ENCODE measurements at places on chromosomes 6 and 20.

- no peak for DNase-seq
Measured at GRCh38 chr20:44692932-44693480, 22.2 kb upstream of the CCN5 start.

- DNase-seq = no peak
Measured at GRCh38 chr6:157556671-157557430, 175.9 kb downstream of the ZDHHC14 start.

GRCh38 chr6:118080547-118080946, 173.5 kb downstream of the SLC35F1 start:
- no peak for DNase-seq

- no peak for DNase-seq
Measured at GRCh38 chr6:139650941-139651340, 276.5 kb upstream of the CITED2 start.

DNA sequence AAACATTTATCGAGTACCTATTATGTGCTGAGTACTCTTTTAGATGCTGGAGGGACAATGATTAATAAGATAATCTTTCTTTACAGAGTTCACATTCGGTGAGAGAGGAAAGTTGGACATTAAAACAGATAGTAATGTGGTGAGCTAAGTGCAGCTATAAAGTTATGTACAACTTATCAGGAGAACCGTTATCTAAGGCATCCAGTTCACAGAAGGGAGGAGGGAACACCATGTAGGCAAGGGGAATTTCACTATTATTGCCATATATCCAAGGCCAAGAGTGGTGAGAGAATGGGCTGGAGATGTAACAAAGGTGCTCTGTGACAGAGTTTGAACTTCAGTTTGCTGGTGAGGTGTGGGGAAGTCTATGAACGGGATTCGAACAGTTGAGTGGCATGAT, 105.8 kb downstream of the CARMIL1 start:
- DNase-seq = no peak

DNA sequence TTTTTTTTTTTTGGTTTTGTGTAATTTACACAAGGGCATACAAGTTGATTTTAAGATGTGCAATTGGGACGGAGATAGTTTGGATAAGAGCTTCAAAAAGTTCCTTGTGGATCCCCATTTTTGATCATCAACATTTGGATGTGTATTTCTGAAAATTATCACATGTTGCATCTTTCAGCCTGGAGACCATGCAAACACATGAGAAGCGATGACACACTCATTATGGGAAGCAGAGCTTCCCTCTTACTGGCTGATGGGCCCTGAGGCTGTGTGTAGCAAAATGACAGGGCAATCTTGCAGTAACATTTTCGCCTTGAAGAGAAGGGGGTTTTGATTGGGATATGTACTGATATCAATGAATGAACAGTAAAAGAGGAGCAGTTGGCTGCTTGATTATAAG, 22.0 kb upstream of the RIPK1 start:
- DNase-seq = no peak

GRCh38 chr20:35002426-35003210, 47.0 kb downstream of the MYH7B start:
- DNase-seq = no peak

- DNase-seq = no peak
Measured at GRCh38 chr20:43057317-43057716, 132.4 kb downstream of the PTPRT start.

DNA sequence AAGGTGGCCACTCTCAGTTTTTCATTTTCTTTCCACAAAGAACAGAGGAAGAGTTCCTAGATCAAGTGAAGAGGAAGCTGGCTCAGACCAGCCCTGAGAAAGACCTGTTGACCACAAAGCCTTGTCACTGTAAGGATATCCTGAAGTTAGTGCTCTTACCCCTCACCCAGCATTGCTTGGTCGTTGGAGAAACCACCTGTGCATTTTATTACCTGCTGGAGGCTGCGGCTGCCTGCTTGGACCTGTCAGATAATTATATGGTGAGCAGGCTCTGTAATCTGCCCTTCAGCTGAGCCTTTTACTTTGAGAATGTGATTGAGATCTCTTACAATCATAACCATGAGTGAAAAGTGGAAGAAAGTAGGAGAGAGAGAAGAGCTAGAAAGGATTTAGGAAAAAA, 21.9 kb downstream of the TREML1 start:
- no peak for DNase-seq

GRCh38 chr20:45087814-45088213, 13.1 kb downstream of the KCNS1 start:
- no peak for DNase-seq

DNA sequence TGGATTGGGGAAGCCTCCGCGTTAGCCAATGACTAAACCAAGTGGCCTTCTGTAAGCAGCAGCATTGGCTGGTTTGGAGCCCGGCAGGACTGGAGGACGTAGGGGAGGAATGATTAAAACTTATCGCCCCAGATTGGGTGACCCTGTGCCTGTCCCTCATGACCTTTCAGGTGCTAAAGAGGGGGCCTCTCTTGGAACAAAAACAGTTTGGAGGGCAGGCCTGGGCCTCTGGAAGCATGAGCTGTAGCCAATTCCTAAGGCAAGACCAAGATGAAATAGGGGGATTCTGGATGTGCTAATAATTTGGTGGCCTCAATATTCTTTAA, 1.4 kb downstream of the GMPR start:
- no peak for DNase-seq

GRCh38 chr20:40331807-40332560, 357.1 kb downstream of the MAFB start:
- no peak for DNase-seq

DNA sequence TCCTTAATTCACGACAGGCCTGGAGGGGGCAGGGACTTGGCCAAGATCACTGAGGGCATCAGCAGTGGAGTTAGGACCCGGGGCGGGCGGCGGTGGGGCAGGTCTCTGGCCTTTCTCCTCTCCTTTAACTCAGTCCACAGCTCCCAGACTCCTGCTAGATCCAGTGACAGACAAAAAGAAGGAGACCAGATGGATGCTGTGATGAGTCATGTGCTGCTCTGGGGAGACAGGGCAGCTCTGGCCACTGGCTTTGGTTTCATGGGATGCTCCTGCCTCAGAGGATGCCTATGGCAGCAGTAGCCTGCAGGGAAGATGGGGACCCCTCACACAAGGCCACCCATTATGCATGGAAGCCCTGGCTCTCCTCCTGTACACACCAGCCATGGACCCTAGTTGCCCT, 20.5 kb downstream of the EPB41L1 start:
- DNase-seq = no peak

GRCh38 chr6:73739096-73739495, 43.1 kb downstream of the CD109 start:
- peak; percentile 82 for DNase-seq

DNA sequence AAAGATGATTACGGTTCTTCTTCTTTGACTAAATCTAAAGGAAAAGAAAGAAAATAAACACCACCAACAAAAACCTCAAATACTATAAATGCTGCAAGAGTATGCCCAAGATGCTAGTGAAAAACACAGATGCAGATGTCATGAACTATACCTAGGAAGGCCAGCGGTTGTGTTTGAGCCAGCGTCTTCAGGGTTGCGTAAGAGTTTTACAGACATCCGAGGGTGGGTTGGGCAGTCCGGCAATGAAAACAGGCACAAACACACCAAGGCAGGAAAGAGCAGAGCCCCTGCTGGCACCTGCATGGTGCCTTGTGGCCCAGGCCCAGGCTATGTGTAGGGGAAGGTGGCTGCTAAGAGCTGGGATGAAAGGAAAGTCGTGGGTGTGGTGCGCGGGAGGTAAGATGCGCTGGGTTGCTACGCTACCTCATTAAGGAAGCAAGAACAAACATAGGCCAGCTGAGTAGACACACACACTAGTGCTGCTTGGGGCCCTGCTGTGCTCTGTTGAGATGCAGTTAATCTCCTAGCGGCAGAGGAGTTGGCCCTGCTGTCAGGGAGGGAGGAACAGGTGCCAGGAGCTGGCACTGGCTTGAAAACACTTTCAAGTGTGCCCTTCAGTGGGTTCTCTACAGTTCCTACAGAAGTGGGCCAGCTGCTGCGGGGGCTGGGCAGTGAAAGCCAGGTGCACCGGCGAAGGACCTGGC, 170.2 kb upstream of the PLN start:
- no peak for DNase-seq

GRCh38 chr6:37095997-37096396, 74.0 kb upstream of the PIM1 start:
- DNase-seq = no peak

DNA sequence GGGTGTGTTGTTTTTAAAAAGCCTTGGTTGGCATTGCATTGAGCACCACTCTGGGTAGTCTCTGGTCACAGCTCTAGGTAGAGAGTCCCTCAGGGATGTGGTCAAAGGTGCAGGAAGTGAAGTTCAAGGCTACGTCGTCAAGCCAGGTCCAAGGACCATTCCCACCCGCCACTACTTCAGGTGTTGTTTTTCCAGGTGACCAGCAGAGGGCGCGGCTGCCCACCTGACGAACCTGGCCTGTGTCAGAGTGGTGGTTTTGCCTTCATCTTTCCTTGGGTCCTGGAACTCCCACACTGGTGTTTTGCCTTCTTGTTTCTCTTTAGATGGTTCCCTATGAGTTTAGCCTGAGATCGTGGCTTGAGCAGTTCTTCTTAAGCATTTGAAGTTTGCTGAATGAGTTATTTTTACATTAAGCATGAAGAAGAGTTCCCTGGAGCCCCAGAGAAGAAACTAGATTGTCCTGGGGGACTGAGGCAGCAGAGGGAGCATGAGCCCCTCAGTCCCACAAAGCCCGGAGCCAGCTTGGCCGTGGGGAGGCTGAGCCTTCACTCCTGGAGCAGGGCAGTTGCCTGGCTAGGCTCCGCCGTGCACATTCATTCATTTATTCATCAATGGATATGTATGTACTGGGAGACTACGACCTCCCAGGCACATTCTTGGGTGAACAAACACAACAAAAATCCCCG, 5.6 kb upstream of the PHACTR3 start:
- DNase-seq = peak; percentile 24

DNA sequence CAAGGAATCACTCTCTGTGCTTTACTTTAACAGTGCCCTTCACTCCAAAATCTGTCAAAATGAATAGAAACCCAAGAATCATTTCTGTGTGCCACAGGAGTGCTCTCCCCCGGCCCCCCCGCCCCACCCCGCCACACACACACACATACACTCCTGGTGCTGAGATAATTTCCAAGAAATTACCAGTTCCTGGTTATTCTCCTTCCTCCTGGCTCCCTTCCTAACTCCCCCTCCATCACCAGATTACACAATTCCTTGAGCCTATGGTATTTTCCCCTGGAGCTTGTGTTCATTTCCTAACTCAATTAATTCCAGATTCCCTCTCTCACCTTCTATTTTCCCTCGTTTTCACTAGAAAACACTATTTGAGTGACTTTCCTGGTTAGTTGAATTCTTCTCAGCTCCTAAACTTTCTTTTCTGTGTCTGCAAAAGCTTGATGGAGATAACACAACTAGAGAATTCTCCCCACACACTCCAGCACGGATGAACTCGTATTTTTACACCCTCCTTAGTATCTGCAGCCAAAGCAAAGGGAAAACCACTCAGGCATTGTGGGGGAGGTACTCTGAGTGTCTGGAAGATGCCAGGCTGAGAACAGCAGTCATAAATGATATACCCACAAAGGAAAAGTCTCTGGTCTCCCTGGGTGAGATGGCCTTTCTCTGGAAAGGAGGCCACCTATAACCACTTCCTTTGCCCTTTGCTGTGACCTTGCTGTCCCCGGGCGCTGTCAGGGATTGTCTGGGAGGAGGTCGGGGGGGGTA, 1.9 kb upstream of the SLC24A3 start:
- DNase-seq = no peak

DNA sequence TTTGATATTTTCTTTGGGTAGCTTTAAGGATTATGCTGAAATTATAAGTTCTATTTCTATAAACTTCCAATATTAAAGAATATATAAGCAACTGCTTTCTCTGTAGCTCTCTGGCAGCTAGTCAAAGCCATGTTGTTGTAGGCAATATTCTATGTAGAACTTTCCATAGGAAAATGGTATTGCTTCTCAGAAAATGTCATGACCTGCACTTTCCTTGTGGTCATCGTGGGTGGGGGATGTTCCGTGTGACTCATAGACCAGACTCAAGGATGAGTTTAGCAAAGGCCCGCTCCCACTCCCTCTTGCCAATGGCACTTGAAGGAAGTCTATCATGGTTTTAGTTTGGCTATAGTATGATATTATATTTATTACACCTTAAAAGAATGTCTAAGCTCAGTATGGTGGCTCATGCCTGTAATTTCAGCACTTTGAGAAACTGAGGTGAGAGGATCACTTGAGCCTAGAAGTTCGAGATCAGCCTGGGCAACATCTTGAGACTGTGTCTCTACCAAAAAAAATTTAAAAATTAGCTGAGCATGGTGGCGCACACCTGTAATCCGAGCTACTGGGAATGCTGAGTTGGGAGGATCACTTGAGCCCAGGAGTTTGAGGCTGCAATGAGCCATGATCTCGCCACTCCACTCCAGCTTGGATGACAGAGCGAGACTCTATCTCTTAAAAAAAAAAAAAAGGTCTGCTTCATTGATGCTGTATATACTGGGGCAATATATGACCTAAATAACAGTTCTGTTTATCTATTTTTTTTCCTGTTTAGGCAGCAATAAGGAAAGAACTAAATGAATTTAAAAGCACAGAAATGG, 36.6 kb upstream of the LTV1 start:
- DNase-seq = peak; percentile 34

GRCh38 chr6:42278131-42278853, 60.6 kb upstream of the MRPS10 start:
- DNase-seq = no peak

GRCh38 chr6:152941746-152942145, 41.1 kb downstream of the FBXO5 start:
- no peak for DNase-seq

DNA sequence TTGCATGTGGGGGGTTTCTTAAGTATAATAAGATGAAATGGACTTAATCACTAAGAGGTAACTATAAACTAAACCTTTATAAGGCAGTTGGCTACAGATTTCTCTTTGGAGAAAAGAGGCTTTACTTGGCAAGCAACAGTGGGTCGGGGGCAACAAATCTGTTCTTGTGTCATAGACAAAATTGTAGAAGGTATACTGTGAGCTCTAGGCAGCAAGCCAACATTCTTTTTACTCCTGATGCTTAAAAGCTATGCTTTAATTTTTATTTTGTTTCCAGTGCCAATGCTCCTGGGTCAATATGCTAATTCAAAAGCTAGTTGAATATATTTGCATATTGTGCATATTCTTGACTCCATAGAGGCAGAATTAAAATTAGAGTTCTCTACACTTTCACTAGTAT, 495.4 kb downstream of the BTBD3 start:
- no peak for DNase-seq

All from Kasumi-1 (cell line).